Astrocyte of the spinal cord (primary cell): ENCODE measurements at places on chromosomes 4 and X.

- DNase-seq = no peak
Observed at GRCh38 chrX:150574559-150575418, 6.4 kb downstream of the MTM1 start.

- DNase-seq = no peak
Observed at GRCh38 chr4:151667048-151667447, 93.8 kb downstream of the GATB start.

DNA sequence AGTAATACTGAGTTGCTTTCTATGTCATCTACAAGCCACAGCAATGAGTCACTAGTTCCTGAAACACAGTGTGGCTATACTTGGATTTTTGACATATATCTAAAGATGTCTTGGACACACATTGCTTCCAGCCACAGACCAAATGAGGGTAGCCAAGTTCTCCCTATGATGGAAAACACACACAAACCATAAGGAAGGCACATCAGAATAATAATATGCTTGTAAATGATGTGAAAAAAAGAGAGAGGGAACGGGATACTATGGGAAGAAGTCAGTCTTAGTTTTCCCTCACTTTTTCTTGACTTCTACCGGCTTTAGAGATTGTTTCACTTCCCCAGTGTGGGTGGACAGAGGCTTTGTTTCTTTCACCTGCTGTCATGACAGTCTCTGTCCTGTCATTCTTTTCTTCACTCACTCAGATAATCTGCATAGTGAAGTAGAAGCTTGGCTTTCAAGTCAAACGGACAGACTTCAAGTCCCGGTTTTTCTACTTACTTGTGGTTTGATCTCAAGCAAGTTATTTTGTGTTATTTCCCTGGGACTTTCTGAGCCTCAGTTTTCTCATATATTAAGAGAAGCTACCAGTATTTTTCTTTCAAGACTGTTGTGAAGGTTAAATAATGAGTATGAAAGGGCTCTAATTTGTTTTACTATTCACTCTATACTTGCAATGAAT is 34.7 kb downstream of the P2RY10 start:
- DNase-seq = peak; percentile 50

DNA sequence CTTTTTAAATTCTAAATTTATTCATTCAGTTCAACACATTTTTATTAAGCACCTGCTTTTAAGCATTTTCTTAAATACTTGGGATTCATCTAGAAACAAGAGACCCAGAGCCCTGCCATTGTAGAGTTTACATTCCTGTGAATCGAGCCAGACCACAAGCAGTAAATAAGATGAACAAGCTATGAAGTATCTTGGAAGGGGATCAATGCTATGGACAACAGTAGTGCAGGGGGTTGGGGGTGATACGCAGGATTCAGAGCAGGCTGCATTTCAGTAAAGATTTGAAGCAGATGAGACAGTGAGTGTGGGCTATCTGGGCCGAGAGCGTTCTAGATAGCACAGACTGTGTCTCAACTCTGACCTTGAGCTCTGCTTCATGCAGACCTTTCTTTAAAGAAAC is 35.1 kb downstream of the CLDN22 start:
- DNase-seq = peak; percentile 76

DNA sequence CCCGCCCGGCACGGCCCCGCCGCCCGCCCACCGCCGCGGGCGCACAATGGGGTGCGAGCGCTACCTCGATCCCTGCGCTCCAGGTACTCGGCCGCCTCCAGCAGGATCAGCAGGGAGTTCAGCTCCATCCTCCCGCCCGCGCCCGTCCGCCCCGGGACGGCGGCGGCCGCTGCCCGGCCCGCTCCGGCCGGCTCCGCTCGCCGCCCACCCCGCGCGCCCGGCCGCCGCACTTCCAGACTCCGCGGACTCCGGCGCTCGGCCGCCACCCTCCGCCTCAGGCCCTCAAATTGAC is at the start of gene MXD4:
MXD4 (minus strand) TSS at position 257 of the 292 bp plus-strand sequence; CDS start at position 128, 129 bp downstream.
- DNase-seq = no peak

DNA sequence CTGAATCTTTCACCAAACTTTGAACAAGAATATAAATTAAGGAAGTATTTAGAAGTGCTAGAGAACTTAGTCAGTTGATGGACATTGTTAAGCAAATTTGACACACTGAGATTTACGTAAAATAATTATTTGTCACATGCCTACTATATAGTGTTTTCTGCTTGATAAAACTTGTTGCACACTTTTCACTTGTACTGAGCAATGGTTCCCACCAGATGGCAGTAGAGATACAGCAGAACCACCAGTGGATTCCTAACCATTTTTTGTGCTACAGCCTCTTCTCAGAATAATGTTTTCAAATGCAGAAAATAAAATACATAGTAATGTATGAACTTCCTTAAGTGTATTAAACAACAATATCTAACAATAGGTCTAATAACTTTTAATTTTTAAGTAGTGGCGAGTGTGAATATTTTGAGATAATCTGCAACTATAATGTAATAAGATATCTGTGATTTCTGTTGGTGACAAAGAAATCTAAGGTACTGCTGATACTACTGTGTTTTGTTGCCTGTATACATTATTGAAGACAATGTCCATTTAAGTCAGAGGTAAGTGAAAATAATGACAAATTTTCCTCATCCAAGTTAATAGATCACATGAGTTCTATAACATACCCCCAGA is 81.2 kb downstream of the APOOL start:
- DNase-seq = peak; percentile 33

DNA sequence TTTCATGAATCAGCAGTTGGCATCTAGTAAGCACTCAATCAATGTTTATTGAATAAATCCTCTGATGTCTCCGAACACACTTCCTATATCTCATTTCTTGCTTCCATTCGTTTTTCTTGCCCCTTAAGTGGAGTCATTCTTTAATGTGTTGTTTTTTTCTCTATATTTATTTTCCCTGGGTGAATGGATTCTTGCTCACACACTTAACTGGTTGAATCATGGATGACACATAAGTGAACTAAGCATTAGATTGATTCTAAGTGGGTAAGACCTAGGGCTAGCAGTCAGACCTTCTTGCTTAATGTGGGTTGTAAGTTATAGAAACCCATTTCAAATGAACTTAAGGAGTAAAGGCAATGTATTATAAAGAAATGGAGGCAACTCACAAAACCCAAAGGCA is 111.1 kb downstream of the RTL3 start:
- peak; percentile 49 for DNase-seq

GRCh38 chrX:41043196-41043595 is 42.0 kb upstream of the USP9X start:
- DNase-seq = no peak

- no peak for DNase-seq
Observed at GRCh38 chr4:3481113-3481531, 18.0 kb downstream of the DOK7 start.

DNA sequence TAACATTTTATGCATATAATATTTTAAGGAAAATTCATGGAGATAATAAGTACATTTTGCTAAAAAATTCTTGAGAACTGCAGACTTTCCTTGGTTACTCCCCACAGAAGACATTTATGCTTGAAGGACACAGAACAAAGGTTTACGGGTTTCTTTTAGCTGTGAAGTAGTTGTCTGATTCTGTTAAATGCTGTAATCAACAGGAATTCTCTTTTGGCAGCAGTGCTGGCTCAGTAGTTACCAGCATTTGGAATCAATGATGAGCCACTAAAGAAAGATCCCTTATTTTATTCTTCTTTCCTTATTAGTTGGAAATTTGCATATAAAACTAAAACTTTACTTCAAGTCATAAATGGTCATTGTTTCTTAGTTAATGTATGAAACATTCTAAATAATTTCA is 199.3 kb upstream of the FAT4 start:
- DNase-seq = peak; percentile 39

GRCh38 chrX:155023907-155024833 is 1.6 kb upstream of the F8 start:
- no peak for DNase-seq

DNA sequence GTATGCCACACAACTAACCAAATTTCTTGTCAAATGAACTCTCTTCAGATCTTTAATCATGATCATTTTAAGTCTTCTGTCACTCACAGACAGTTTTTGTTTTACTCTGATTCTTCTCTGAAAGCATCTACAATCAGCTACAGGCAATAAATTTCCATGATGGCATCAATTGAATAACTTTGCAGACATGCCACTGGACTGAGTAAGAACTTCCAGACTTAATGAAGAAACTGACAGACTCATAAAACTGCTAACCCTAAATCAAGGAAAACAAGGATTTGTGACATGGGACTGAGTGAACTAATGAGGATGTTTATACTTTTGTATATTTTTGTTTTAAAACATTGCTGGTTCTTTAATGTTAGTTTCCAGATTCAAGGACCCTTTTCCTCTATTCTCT is 5.5 kb upstream of the PPP1R2C start:
- DNase-seq = no peak

DNA sequence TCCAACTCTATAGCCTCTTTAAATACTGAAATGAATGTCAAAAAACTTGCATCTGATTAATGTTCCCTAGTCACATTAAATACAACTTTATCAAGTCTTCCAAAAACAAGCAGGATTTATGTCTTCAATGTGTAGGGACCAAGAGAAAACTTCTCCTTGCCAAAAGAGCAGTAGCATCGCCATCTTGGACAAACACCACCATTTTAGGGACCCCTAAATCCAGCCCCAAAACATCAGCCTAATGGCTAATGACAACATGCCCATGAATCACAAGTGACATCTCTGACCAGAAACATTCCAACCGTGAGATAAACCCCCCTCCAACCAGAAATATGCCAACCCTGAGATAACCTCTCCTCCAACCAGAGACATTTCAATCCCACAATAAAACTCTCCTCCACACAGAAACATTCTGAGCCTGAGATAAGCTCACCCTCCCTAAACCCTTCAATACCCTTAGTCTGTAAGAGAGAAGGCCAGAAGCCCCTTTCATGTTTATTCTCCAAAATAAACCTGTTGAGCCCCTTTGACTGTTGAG is 697.4 kb downstream of the TRAM1L1 start:
- no peak for DNase-seq

GRCh38 chrX:133849676-133850075 is 135.7 kb downstream of the GPC3 start:
- no peak for DNase-seq

DNA sequence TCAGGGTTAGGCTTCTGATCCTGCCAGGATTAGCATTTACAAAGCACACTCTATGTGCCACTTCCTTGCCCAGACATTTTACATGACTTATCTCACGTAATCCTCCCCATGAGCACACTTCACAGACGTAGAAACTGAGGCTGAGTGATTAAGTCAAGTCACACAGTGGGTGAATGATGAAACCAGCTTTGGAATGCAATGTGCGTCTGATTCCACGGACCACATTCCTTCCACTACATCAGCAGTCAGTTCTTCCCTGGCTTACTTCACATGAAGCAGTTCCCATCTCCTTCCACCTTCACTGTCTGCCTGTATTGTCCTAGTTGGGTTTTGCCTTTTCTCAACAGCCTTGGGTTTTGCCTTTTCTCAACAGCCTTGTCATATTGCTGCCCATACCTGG is 134.3 kb upstream of the PPARGC1A start:
- DNase-seq = no peak

DNA sequence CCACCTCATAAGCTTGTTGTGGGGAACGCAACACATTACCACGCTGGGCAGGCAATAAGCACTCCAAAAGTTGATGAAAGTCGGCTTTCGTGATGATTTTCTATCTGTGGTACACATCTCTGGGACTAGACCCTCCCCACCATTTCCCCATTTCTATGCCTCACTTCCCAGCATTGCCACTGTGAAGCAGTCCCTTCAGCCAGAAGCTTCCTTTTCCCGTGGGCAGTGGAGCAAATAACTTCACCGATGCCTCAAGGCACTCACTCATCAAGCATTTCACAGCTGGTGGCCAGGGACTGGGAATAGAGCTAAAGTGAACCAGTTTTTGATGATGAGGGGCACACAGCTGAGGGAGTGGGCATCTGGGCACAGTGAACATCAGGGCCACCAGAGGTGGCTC is 18.9 kb downstream of the C4orf50 start:
- DNase-seq = no peak

GRCh38 chr4:170025523-170026252 is 507 bp downstream of the MFAP3L start:
- DNase-seq = peak; percentile 23

- DNase-seq = peak; percentile 8
Observed at GRCh38 chrX:110966839-110967238, 129.2 kb upstream of the PAK3 start.

DNA sequence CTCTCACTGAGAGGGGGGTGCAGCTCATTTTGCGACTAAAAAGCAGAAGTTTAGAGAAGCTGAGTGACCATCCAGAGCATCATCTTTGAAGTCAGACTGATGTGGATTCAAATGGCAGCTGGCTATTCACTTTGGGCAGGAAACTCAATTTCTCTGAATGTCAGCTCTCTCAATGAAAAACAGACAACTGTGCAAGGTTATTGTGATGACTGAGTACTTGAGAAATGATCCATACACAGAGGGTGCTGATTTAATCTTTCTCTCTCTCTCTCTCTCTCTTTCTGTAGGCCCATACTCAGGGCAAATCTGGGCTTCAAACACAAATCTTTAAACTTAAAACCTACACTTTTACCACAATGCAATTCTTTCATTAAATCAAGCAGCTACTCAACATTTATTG is 185.8 kb upstream of the SLIT2 start:
- no peak for DNase-seq

DNA sequence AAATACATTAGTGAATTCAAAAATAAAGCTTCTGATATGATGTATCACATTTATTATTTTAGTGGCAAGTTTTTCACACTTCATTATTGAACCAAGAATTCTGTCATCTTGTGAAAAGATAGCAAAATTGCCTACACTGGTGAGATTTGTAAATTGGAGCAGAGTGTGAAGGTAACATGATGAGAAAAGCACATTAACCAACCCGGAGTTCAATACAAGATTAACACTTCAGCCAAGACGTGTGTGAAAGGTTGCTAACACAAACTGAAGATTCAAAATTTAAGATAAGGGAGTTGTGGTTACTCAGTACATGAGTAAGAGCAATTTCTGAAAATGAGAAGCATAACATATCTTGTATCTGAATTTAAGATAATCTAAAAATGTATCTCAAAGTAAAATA is 346.7 kb downstream of the PDHA2 start:
- DNase-seq = no peak

GRCh38 chrX:12898073-12898472 is 8.3 kb upstream of the TLR8 start:
- no peak for DNase-seq

DNA sequence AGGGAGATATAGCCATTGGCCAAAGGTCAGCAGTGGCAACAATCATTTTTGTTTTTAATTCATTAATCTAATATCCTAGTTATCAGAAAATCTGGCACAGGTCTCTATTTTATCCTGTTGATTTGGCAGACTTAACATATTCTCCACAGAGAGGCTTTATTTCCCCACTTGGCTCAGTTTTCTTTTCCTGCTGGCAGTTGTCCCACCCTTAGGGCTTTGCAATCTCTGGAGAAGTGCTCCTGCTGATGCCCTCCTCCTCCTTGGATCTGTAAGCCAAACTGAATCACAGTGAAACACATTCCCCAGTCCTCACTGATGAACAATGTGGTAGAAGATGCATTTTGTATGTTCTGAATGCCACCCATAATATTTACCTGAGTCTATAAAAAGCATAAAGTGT is 889.7 kb downstream of the PDHA2 start:
- peak; percentile 51 for DNase-seq

GRCh38 chr4:39976945-39977488 is 694 bp downstream of the PDS5A start:
- peak; percentile 15 for DNase-seq

- no peak for DNase-seq
Observed at GRCh38 chr4:85953651-85954018, 406.2 kb downstream of the MAPK10 start.
